ENCODE measurements at places on chromosomes 16 and 17. TPM values are rescaled to one million over a fixed set of nuclear protein-coding genes. Genes with fewer than 3 reads are reported as not detected.
A peak's percentile ranks its signal among the peaks of the same experiment; 100 is the strongest.

DNA sequence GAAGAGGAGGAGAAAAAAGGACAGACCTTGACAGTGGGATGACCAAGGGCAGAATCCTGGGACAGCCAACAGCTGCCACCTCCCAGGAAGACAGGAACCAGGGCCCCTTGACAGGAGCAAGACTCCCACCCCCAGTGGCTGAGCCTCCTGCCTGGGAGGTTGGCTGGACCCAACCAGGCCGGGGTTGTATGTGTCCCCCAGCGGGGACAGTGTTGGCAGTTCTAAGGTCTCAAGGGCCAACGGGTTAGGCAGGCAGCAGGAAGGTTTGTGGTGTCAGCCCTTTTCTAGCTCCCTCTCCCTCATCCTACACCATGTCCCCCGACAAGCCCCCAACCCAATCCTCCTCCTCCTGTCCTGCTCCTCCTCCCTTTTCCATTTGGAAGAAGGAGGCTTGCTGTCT, 126.2 kb downstream of the MRM1 start:
- no peaks in the 10 kb centered on the region for H3K36me3 ChIP-seq
- peak; percentile 78 for DNase-seq
- H3K4me3 ChIP-seq: peak overlapping the region; percentile 15
- peaks cover 57% of the 10 kb centered on the region for H3K4me1 ChIP-seq

GRCh38 chr17:76521262-76521661, 16.2 kb downstream of the CYGB start:
- H3K27me3 ChIP-seq: peaks cover 5% of the 10 kb centered on the region
- DNase-seq: no peak
- no peak overlapping the region for H3K27ac ChIP-seq

DNA sequence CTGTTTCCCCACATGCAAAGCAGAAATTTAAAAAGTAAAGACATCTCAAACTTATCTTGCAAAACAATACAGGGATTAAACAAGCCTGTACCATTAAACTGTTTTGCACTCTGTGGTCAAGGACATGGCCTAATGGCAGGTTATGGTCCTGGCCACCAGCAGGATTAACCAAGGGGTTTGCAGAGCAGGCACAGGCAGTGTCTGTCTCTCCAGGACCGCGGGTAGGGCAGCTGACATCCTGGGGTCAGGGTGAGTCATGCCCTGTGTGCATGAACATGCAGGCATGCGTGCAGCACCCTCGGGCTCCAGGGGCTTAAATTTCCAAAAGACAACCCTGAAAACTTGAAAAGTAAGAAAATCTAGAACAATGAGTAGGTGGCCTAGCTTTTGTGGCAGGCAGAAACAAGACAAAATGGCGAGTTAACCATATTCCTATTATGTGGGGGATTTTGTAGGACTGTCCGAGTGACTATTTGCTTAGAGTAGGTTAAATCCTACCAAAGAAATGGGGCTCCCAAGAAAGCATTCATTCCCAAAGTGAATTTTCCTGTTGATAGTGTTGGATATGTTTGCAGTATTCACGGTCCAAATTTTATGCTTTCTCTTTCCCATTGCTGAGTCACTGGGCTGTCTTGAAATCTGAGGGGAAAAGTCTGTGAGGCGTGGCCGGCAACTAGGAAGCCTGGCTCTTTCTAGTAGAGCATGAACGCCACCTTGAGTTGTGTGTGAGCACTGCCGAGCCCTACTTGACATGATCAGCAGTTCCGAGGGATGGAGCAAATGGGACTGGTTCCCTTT, 158.4 kb upstream of the FAM20A start:
- H3K36me3 ChIP-seq: no peaks in the 10 kb centered on the region
- peaks cover 3% of the 10 kb centered on the region for H3K4me1 ChIP-seq
- peak overlapping the region; percentile 13 for H3K27ac ChIP-seq
- no peaks in the 10 kb centered on the region for H3K27me3 ChIP-seq
- DNase-seq: peak; percentile 98

DNA sequence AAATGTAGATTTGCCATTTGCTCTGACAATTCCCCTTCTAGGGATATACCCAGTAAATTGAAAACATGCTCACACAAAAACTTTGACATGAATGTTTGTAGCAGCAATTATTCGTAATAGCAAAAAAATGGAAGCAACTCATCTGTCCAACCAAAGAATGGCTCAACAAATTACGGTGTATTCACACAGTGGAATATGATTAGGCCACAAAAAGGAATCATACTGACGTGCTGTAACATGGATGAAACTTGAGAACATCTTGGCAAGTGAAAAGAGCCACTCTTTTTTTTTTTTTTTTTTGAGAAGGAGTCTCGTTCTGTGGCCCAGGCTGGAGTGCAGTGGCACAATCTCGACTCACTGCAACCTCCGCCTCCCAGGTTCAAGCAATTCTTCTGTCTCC, 24.1 kb upstream of the SPNS3 start:
- DNase-seq: no peak
- H3K27ac ChIP-seq: no peak overlapping the region
- no peak overlapping the region for H3K4me3 ChIP-seq
- H3K4me1 ChIP-seq: no peaks in the 10 kb centered on the region

Gene WFDC1
- total RNA-seq: not detected

Measured in endodermal cell (in vitro differentiated cells).